ENCODE measurements at places on chromosomes 6 and 20.

GRCh38 chr20:45495501-45495941, 19.9 kb downstream of the SPINT3 start:
- peaks cover 3% of the 10 kb centered on the region for H3K27me3 ChIP-seq
- no peak for DNase-seq
- H3K27ac ChIP-seq: no peak overlapping the region
- H3K4me1 ChIP-seq: no peaks in the 10 kb centered on the region
- no peaks in the 10 kb centered on the region for H3K36me3 ChIP-seq
- H3K4me3 ChIP-seq: no peak overlapping the region

DNA sequence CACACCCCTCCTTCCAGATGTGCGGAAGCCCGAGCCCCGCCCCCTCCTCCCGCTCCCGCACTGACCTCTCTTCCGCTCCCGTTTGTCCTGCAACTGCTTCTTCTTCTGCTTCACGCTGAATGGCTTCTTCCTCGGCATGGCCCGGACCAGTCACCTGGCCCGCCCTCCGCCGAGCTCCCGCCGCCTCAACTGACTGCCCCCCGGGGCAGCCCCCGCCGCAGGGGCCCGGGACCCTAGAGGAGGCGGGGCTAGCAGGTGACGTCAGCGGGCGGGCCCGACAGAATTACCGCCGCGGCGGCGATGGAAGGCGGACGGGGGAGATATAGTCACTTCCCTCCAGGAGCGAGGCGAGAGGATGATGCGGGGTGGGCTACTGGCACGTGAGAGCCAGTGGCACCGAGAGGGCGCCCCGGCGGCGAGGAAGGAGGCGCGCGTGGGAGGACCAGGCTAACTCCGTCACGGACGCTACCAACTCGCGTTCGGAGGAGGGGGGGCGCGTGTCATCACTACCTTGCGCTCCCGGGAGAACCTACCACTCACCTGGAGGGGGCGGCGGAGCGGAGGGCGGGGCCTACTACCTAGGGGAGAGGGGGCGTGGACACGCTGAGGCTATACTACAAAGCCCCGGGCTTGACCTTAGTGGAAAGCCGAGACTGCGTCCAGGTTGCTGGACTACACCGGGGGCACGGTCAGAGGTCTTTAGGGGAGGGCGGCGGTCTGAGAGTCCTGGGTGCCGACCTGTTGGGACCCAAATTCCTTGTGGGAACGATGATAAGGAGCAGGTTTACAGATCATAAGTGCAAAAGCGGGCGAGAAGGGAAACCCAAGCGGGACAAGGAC, at the start of gene GNL1:
Gene GNL1 (minus strand): TSS at position 424 of the 840 bp plus-strand sequence. CDS start 286 bp downstream, at position 138.
- no peaks in the 10 kb centered on the region for H3K27me3 ChIP-seq
- peak within 1 kb of the TSS; percentile 84 for H3K27ac ChIP-seq
- H3K4me1 ChIP-seq: peaks cover 19% of the 10 kb centered on the region

DNA sequence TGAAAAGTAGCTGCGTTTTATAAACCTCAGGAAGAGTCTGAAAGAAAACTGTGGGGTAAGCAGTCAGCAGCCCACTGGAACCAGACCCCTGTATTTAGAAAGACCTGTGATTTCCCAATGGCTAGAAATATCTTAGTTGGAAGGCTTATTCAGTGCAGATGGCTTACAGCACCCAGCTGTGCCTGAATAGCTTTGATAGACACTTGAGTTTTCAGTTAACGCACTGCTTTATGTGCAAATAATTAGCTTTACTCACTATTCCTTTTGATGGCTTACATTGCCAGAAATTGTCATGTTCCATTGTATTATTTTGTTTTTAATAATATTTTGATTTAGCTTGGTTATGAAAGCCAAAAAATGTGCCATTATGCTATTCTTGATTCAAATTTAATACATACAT, 465.3 kb upstream of the SYNCRIP start:
- H3K36me3 ChIP-seq: no peaks in the 10 kb centered on the region
- no peak overlapping the region for H3K27ac ChIP-seq
- DNase-seq: no peak
- no peaks in the 10 kb centered on the region for H3K4me1 ChIP-seq
- H3K4me3 ChIP-seq: no peak overlapping the region

DNA sequence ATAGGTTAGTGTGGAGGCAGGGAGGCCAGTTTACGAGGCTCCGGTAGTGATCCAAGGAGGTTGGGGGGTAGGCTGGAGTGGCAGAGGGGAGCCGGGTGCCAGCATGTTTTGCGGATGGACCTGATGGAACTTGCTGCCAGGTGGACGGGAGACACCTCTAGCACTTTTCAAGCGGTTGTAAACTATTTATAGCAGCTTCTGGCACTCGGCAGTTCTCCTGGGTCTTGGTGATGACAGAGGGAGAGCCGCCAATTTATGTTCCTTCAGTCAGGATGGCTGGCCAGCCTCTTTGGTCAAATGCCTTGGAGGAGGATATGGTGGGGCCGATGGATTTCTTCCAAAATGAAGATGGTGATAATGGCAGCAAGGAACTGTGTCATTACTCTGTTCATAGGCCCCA, 28.8 kb downstream of the TFAP2C start:
- no peaks in the 10 kb centered on the region for H3K4me1 ChIP-seq
- H3K4me3 ChIP-seq: no peak overlapping the region
- H3K27me3 ChIP-seq: no peaks in the 10 kb centered on the region
- H3K36me3 ChIP-seq: no peaks in the 10 kb centered on the region
- no peak for DNase-seq

- H3K27ac ChIP-seq: no peak overlapping the region
- DNase-seq: no peak
- no peaks in the 10 kb centered on the region for H3K27me3 ChIP-seq
Measured at GRCh38 chr6:91781946-91782345, 1195.1 kb upstream of the MAP3K7 start.

DNA sequence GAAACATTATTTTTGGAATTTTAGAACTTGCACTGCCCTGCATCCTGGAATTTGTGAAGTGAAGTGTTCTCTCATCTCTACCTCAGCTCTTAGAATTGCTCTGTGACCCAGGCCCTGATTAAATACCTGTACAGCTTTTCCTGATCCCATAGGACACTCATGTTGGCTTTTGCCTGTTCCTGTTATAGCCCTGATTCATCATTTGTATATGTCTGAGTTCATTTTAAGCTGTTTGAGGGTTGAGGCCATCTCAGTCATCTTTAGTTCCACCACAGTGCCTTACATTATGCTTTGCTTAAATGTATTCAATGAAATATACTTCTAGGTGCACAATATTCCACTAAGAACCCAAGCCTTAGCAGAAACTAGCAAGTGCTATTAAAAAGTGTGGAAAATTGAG, 26.4 kb downstream of the ZFAND3 start:
- no peak for DNase-seq
- H3K4me3 ChIP-seq: no peak overlapping the region
- no peaks in the 10 kb centered on the region for H3K36me3 ChIP-seq

DNA sequence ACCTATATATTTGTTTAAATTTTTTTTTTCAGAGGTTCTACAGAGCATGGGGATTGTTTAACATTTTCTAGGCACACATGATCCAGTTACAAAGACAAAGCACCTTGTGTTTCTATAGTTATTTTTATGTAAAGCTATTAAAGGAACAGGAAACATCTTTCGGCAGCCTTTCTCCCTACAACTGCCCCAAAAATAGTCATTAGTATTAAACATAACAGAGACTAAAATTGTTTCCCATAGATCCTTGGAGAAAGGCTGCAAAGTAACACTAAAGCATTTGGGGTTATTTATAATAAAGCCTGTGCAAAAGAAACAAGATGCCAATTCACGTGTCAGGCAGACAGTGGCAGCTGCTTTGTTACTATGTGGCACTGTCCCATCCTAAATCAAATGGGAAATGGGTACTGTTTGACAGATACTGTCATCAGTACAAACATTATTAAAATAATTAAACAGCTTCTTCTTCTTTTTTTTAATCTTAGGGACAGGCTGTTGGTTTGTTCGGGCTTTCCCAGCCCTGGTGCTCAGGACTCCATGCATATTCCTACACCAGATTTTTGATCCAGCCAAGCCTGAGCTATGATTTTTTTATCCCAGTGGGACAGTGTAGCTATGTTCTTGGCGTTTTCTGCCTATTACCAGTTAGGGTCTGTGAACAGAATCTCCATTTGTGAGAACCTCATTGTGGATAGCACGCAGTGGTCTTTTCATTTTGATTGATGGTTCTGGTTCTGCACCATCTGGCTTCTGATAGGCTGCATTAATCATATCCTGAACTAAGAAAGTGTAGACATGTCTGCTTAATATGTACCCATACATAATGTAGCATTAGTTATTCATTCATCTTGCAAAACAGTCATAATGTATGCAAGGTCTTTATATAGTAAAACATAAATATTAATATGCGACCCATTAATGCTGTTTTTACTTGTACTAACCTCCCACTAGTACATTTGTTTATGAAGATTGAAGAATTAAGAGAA, 460.4 kb upstream of the SOX4 start:
- no peaks in the 10 kb centered on the region for H3K27me3 ChIP-seq
- peak; percentile 62 for DNase-seq
- no peak overlapping the region for H3K4me3 ChIP-seq
- H3K4me1 ChIP-seq: peaks cover 9% of the 10 kb centered on the region

DNA sequence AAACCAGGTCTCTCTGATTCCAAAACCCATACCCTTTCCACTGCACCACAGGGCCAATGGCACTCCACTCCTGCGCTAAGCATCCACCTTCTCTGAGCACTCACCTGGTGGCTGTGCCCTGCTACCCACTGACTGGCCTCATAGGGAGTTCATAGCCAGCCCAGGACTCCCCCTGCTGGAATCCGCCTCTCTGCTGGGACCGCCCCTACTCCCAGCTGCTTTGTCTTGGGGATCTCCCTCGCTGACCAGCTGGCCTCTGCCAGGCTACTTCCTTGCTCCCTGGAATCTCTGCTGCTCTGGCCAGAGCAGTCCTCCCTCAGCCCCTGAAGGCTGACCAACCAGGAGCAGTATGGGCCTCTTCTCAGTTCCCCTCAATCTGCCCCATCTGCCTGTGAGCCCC, 129.7 kb downstream of the FAXC start:
- no peak overlapping the region for H3K27ac ChIP-seq
- no peaks in the 10 kb centered on the region for H3K27me3 ChIP-seq
- H3K36me3 ChIP-seq: no peaks in the 10 kb centered on the region

DNA sequence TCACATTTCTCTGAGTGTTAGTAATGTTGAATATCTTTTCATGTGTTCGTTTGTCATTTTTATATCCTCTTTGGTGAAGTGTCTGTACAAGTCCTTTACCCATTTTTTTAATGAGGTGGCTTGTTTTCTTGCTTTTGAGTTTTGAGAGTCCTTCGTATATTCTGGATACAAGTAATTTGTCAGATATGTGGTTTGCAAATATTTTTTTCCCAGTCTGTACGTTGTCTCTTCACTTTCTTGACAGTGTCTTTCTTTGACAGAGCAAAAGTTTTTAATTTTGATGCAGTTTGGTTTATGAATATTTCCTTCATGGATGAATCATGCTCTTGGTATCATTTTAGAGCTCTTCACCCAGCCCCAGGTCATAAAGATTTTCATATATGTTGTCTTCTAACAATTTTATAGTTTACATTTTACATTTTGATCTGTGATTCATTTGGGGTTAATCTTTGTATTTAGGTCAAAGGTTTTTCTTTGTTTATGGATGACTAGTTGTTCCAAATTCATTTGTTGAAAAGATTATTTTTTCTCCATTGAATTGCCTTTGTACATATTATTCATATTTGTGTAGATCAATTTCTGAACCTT, 152.5 kb downstream of the MRPL14 start:
- no peaks in the 10 kb centered on the region for H3K36me3 ChIP-seq
- H3K27me3 ChIP-seq: peaks cover 22% of the 10 kb centered on the region
- peaks cover 3% of the 10 kb centered on the region for H3K4me1 ChIP-seq
- DNase-seq: no peak
- no peak overlapping the region for H3K4me3 ChIP-seq

DNA sequence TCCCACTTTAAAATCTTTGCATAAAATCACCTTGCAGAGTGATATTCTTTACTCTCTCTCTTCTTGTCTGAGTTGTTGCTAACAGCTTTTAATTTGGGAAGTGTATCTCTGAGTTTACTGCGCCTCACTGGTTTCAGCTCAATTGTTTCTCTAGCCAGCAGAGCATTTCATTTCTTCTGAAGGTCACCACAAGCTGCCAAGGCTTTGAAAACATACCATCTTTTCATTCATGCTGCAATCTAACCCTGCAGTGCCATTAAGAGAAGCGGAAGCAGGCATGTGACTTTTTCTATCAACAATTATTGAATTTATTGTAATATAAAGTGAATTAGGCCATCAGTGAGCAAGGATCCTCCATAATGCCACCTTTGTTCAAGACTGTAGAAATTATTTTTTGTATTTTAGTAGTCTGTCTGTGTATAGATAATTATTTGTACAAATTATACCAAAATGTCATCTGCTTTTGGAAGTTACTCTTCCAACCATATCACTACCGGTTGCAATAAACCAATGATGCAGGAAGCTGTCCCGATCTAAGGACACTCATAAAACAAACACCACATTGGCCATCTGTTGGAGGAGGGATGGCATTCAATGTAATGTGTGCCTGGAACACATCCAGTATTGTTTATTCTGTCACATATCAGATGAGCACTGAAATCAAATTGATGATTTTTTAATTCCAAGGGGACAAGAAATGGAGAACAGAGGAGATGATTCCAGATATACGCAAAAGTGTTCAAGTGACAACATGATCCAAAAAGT, 26.8 kb downstream of the HS3ST5 start:
- no peak overlapping the region for H3K27ac ChIP-seq
- no peak overlapping the region for H3K4me3 ChIP-seq
- DNase-seq: no peak
- no peaks in the 10 kb centered on the region for H3K4me1 ChIP-seq
- no peaks in the 10 kb centered on the region for H3K27me3 ChIP-seq
- H3K36me3 ChIP-seq: no peaks in the 10 kb centered on the region

DNA sequence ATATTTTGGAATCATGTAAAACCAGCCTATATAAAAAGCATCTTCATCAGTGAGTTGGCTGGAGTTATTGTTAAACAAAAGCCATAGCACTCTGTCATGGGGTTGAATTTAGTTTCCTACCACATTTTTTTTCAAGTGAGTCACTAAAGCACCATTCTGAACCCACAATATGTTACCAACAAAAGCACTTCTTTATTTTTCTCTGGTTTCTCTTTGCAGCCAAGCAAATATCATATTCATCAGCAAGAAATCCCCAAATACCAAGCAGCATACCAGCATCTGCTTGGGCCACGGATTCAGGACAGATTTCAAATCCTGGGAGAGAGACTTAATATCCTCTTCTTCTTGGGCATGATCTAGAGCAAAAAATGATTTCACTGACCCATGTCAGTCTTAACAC, 441.4 kb downstream of the BCKDHB start:
- no peak for DNase-seq
- no peak overlapping the region for H3K27ac ChIP-seq
- H3K36me3 ChIP-seq: no peaks in the 10 kb centered on the region
- H3K4me3 ChIP-seq: no peak overlapping the region

- no peaks in the 10 kb centered on the region for H3K4me1 ChIP-seq
- no peaks in the 10 kb centered on the region for H3K27me3 ChIP-seq
- no peak for DNase-seq
- no peaks in the 10 kb centered on the region for H3K36me3 ChIP-seq
- no peak overlapping the region for H3K4me3 ChIP-seq
Measured at GRCh38 chr6:97563529-97563928, 280.5 kb upstream of the MMS22L start.

- no peak overlapping the region for H3K27ac ChIP-seq
- H3K27me3 ChIP-seq: no peaks in the 10 kb centered on the region
- no peak overlapping the region for H3K4me3 ChIP-seq
- DNase-seq: peak; percentile 56
Measured at GRCh38 chr20:8043687-8044282, 24.2 kb upstream of the TMX4 start.
